ENCODE measurements at places on chromosomes 7 and 10.

DNA sequence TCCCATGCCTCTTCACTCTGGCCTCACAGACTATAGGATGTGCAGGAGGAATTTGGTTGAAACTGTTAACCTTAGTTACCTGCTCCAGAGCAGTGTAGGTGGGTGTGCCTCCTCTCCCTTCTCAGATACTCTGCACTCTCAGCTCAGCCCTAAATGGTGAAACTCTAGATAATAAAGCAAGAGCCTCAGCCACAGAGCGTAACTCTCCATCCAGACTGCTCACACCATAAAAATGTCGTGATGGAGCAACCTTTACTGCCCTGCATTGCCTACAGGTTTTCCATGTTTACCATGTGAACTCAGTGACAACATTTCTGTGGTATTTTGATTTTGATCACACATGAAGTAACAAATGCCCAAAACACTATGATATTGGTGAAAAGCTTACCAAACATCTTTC, 227.7 kb downstream of the CREB5 start:
- no peak for DNase-seq

- peak; percentile 91 for DNase-seq
Measured at GRCh38 chr7:129824291-129825208, 128.2 kb downstream of the UBE2H start.

GRCh38 chr7:32525839-32526238, 30.6 kb downstream of the AVL9 start:
- DNase-seq, result no peak

GRCh38 chr7:16484453-16485158, 19.1 kb upstream of the SOSTDC1 start:
- DNase-seq, result no peak

- DNase-seq, result no peak
Measured at GRCh38 chr10:117260084-117260483, 19.2 kb downstream of the SLC18A2 start.

DNA sequence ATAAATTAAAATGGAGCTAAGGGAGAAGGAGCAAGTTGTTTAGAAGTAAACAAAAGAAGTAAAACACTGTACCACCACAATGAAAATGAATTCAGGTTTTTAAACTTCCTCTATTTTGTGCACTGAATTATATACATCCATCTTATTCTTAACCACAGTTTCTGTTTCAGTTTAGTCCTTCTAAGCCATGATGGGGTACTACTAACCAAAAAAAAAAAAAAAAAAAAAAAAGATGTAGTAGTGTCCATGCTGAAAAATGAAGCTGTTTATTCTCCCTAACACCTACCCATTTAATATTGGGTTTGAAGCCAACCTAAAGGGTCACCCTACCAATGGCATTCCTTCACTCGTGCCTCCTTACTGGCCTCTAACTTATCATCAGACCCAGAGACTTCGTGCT, 3.4 kb upstream of the BMPR1A start:
- DNase-seq, result no peak

DNA sequence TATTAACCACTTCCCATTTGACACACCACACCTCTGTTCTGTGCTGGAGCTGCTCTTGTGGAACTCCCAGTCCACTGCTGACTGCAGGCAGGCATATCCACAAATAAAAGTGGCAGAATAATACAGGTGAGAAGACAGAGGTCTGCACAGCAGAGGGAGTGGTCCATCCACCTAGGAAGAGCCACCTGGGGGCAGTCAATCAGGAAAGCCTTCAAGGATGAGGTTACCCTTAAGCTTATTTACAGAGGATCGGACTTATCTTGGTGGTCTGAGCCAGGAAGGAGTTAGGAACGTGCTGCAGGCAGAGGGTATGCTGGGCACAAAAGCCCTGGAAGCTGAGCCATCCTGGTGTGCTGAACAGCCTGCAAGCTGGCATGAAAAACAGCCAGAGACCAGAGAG, 78.7 kb downstream of the FRMPD2 start:
- no peak for DNase-seq

DNA sequence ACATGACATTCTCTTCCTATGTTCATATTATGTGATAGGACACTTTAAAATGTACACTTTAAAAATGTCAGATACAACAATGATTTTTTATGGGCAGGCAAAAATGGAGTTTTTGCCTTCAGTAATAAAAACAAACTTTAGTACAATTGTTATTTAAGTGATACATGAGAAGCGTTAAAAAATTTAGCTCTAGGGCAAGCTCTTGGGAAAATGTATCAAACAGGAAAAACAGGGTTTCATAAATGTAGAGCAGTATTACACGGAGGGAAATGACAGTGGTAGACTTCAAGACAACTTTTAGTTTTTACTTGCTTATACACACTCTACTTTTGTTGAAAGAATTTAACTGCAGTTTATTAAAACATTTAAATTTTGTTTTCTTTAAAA, 1.5 kb downstream of the FHIP2A start:
- no peak for DNase-seq

GRCh38 chr10:117424883-117425649, 49.8 kb upstream of the PDZD8 start:
- peak; percentile 24 for DNase-seq
